ENCODE measurements at places on chromosomes 2 and 18.

GRCh38 chr2:70111752-70112591, 24.7 kb downstream of the PCBP1 start:
- no peak for DNase-seq

DNA sequence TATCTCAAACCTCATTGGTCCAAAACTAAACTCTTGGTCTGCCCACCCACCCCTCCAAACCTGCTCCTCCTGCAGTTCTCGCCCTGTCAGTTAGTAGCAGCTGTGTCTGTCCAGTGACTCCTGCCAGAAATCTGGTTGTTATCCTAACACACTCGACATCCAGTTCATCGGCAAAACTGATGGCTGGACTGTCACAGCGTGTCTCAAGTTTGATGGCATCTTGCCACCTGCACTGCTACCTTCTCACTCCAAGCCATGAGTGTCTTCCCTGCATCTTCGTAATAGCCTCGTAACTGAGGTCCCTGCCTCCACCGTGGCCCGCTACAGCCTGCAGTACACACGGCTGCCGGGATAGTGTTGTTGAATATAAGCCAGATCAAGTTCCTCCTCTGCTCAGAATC, 470.1 kb upstream of the RAB12 start:
- DNase-seq: no peak

DNA sequence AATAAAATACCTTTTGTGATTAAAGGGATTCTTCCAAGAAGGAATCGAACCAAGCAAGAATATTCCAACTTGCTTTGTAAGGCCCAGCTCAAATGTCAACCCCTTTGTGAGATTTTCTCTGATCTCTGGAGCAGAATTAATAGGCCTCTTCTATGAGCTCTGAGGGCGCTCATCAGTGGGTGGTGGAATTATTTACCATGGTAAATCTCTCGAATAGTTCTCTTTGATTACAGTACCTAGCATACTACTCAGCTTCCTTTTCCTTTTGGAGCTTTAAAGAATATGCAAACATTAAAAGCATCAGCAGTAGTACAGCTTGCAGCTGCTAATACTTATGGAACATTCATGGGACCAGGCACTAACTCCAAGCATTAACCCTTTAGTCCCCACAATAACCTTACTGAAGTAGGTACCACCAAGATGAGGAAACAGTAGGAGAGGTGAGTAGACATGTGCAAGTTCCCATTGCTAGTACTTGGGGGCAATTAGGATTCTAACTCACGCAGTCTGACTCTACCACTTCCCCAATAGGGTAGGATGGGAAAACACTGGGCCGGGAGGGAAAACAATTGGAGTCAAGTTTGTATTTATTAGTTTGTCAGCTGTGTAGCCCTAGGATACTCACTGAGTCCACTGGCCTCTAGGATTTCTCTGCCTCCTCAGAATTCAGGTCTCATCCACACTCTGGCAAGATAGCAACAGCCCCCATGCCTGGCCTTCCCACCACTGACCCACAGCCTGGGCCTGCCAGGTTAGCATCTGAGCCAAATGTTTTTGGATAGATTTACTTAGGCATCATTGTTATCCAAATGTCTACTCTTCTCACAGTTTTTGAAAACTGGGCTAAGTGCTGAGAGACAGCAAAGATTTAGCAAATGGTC, 21.7 kb downstream of the ADD2 start:
- DNase-seq: no peak

GRCh38 chr2:14601156-14601770, 31.3 kb upstream of the LRATD1 start:
- no peak for DNase-seq

- DNase-seq: no peak
These were observed 218.1 kb downstream of the WDR7 start for GRCh38 chr18:56869189-56869777.

- DNase-seq: no peak
These were observed 100.2 kb upstream of the SULT1C3 start for GRCh38 chr2:108139521-108139920.

GRCh38 chr2:213353419-213353818, 69.2 kb downstream of the SPAG16 start:
- no peak for DNase-seq

DNA sequence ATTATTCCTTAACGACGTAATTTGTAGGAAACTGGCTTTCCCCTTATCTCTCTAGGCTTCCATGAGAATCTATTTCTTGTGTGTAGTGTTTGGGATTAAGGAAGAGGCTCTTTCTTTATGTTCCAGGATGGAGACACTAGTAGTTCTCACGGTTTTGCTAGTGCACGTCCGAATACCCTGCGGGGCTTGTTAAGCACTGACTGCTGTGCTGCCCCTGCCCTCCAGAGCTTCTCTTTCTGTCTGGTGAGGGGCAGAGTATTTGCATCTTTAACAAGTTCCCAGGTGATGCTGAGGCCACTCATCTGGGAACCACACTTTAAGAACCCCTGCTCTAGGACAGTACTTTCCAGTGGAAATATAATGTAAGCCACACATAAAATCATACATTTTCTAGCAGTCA, 76.4 kb downstream of the SPATS2L start:
- DNase-seq: no peak

DNA sequence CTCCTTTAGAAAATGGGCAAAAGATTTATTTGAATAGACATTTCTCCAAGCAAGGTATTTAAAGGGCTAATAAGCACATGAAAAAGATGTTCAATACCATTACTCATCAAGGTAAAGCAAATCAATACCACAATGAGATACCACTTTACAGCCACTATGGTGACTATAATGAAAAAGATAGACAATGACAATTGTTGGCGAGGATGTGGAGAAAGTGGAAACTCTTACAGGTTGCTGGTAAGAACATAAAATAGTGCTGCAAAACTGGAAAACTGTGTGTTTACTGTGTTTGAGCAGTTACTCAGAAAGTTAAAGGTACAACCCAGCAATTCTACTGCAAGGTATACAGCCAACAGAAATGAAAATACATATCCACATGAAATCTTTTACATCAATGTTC, 31.9 kb upstream of the RNU4ATAC start:
- DNase-seq: no peak

DNA sequence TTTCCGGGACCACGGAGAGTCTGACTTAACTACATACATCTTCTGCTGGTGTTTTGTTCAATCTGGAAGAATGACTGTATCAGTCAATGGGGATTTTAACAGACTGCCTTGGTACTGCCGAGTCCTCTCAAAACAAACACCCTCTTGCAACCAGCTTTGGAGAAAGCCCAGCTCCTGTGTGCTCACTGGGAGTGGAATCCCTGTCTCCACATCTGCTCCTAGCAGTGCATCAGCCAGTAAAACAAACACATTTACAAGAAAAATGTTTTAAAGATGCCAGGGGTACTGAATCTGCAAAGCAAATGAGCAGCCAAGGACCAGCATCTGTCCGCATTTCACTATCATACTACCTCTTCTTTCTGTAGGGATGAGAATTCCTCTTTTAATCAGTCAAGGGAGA, 23.1 kb downstream of the ICOS start:
- DNase-seq: no peak

- no peak for DNase-seq
These were observed 128.9 kb downstream of the SMAD7 start for GRCh38 chr18:48821845-48822244.

DNA sequence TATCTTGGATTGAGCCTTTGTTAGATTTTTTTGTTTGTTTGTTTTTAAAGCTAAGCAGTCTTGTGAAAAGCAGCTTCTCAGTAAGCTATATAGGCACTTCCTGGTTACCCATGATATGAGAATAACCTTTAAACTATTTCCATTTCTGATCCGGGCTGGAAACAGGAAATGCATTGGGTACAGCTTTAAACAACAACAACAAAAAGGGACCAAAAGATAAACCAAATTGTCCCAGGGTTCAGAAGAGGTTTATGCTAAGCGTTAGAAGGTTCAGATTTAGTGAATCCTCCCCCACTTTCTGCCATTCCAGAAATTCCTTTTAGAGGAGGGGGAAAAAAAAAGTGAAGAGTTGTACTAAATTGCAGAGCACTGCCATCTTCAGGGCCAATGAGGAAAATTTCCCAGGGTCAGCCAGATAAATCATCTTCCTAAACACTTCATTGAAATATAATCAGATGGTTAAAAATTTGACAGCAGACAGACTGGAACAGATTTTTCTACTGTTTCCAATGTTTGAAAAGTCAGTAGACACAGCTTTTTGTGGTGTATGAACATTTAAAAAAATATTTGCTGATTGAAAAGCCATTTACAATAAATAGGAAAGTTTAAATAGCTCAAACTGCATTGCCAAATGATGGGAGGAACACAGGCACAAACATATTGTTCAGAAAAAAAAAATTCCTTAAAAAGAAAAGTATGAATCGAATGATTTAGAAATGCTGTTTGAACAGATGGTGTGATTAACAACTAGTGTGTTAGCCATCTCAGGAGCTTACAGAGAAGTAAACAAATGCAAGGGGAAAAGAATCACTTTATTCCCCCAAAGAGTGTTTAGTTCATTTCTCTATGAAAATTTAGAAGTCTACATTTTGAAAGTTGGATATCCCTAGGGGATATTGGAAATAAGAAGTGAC, 189.9 kb upstream of the TANK start:
- DNase-seq: peak; percentile 67

- DNase-seq: no peak
These were observed 4.0 kb downstream of the TMEM17 start for GRCh38 chr2:62501794-62502500.

- no peak for DNase-seq
These were observed 386.3 kb downstream of the LRATD1 start for GRCh38 chr2:15018814-15019213.

GRCh38 chr2:120825370-120826259, 89.9 kb downstream of the GLI2 start:
- DNase-seq: no peak

Measured in lower leg skin (tissue), 4 donors.